Renal cortex interstitium (tissue), 15 donors: ENCODE measurements at places on chromosomes 11 and 22. TPM values are rescaled to one million over a fixed set of nuclear protein-coding genes. Genes with fewer than 3 reads are reported as not detected.

The FXYD6 gene
- 131 TPM for polyA plus RNA-seq

The GLYAT gene
- 168 TPM for polyA plus RNA-seq

The MB gene
- 0.47 TPM for polyA plus RNA-seq

The DDTL gene
- 9.7 TPM for polyA plus RNA-seq

The OR8J1 gene
- not detected for polyA plus RNA-seq

The PKNOX2 gene
- 13.9 TPM for polyA plus RNA-seq

The TIGD3 gene
- 0.53 TPM for polyA plus RNA-seq

The UBQLNL gene
- polyA plus RNA-seq: 0.56 TPM

The LGR4 gene
- 151 TPM for polyA plus RNA-seq

The RNH1 gene
- polyA plus RNA-seq: 67.3 TPM

The PRCP gene
- polyA plus RNA-seq: 224 TPM

The THRSP gene
- 0.16 TPM for polyA plus RNA-seq

The MS4A3 gene
- 0.86 TPM for polyA plus RNA-seq

The XBP1 gene
- polyA plus RNA-seq: 142 TPM

The ADAMTS8 gene
- polyA plus RNA-seq: 2.7 TPM

The TRPC6 gene
- polyA plus RNA-seq: 10.7 TPM

The APOC3 gene
- polyA plus RNA-seq: 15.8 TPM

The ACR gene
- polyA plus RNA-seq: 0.51 TPM

The A4GALT gene
- 20.1 TPM for polyA plus RNA-seq

The OR6M1 gene
- polyA plus RNA-seq: not detected

The LSP1 gene
- 9.2 TPM for polyA plus RNA-seq

The SAA1 gene
- polyA plus RNA-seq: not detected

The SPINDOC gene
- 26.4 TPM for polyA plus RNA-seq

The C22orf15 gene
- 2.4 TPM for polyA plus RNA-seq

The OR52A1 gene
- polyA plus RNA-seq: 0.05 TPM

The CNGA4 gene
- polyA plus RNA-seq: 0.30 TPM

The KRTAP5-9 gene
- 0.59 TPM for polyA plus RNA-seq

The MYO18B gene
- polyA plus RNA-seq: 0.07 TPM

The PEX26 gene
- polyA plus RNA-seq: 30.5 TPM

The RIMBP3B gene
- not detected for polyA plus RNA-seq
